ENCODE measurements at places on chromosomes 11 and 22.

DNA sequence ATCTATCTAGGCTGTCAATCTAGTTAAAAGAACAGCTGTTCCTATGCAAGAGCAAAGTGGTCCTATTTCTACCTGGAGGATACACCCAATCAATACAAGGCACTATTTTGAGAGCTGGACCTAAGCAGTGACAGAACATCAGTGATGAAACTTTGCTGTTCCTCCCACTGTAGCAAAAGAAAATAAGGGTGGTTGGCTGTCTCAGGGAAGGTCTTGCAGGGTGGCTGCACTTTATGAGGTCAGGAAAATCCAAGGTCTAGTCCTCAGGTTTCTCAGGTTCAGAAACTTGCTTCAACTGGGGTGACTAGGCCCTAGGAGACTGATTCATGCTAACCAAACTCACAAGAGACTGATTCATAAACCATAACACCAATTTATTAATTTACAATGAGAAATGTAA, 11.6 kb downstream of the CPSF7 start:
- H3K27me3 ChIP-seq: no peaks in the 10 kb centered on the region
- no peak overlapping the region for H3K27ac ChIP-seq
- peaks cover 24% of the 10 kb centered on the region for H3K36me3 ChIP-seq
- no peak for DNase-seq
- no peak overlapping the region for H3K4me3 ChIP-seq
- H3K4me1 ChIP-seq: peaks cover 18% of the 10 kb centered on the region

GRCh38 chr22:22244316-22245250, at the start of gene VPREB1:
Gene VPREB1, plus strand, starts transcription at chr22:22244786. Its CDS starts 28 bp downstream, at chr22:22244814.
- no peaks in the 10 kb centered on the region for H3K36me3 ChIP-seq
- no peaks in the 10 kb centered on the region for H3K4me1 ChIP-seq
- H3K4me3 ChIP-seq: no peak within 1 kb of the TSS
- DNase-seq: no peak
- H3K27ac ChIP-seq: no peak within 1 kb of the TSS

DNA sequence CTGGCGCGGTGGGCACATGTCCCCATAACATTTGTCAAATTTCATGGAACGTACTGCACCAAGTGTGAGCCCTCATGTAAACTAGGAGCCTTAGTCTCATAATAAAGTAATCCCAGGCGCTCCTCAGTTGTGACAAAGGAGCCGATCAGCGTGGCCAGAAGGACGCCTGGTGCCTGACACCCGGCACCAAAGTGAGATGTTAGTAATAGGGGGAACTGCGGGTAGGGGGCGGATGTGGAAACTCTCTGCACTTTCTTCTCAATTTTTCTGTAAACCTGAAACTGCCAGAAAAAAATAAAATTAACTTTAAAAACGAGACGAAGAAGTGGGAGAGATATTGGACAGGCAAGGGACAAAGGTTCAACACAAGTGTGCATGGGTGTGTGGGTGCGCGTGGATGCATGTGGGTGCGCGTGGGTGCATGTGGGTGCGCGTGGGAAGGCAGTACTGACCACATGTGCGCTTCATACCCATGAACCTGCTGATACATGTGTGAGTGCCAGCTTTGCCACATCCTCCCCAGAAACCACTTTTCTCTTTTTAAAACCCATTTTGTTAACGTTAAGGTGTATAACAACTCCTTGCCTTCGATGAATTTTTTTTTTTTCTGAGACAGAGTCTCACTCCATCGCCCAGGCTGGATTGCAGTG, 55.4 kb upstream of the LINC01488 start:
- no peaks in the 10 kb centered on the region for H3K27me3 ChIP-seq
- no peak for DNase-seq
- no peak overlapping the region for H3K4me3 ChIP-seq
- no peaks in the 10 kb centered on the region for H3K4me1 ChIP-seq

GRCh38 chr22:25900880-25901279, 158.9 kb downstream of the MYO18B start:
- no peak for DNase-seq
- no peaks in the 10 kb centered on the region for H3K36me3 ChIP-seq
- H3K27me3 ChIP-seq: no peaks in the 10 kb centered on the region
- no peaks in the 10 kb centered on the region for H3K4me1 ChIP-seq
- no peak overlapping the region for H3K4me3 ChIP-seq
- H3K27ac ChIP-seq: no peak overlapping the region

- H3K27ac ChIP-seq: no peak overlapping the region
- H3K4me1 ChIP-seq: peaks cover 21% of the 10 kb centered on the region
- no peaks in the 10 kb centered on the region for H3K27me3 ChIP-seq
- no peaks in the 10 kb centered on the region for H3K36me3 ChIP-seq
- no peak overlapping the region for H3K4me3 ChIP-seq
Measured at GRCh38 chr11:100004541-100004940, 682.5 kb upstream of the ARHGAP42 start.

DNA sequence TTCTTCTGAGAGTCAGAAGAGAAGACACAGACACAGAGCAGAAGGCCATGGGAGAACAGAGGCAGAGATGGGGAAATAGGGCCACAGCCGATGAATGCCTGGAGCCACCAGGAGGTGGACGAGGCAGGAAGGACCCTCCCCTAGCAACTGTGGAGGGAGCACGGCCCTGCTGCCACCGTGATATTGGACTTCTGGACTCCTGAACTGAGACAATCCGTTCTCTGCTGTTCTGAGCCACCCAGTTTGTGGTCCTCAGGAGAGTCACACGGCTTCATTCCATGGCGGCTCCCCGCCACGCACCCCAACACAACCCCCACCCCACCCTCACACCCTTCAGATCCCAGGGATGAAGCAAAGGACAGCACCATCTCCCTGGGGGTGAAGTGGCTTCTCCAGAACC, 338.1 kb downstream of the CTTN start:
- no peak overlapping the region for H3K4me3 ChIP-seq
- DNase-seq: no peak
- no peaks in the 10 kb centered on the region for H3K27me3 ChIP-seq
- H3K4me1 ChIP-seq: no peaks in the 10 kb centered on the region

GRCh38 chr11:124638500-124638899, 15.8 kb downstream of the TBRG1 start:
- DNase-seq: no peak
- no peaks in the 10 kb centered on the region for H3K27me3 ChIP-seq
- H3K4me1 ChIP-seq: no peaks in the 10 kb centered on the region
- peaks cover 8% of the 10 kb centered on the region for H3K36me3 ChIP-seq
- no peak overlapping the region for H3K4me3 ChIP-seq
- no peak overlapping the region for H3K27ac ChIP-seq

- H3K36me3 ChIP-seq: no peaks in the 10 kb centered on the region
- H3K27ac ChIP-seq: no peak overlapping the region
- H3K4me3 ChIP-seq: no peak overlapping the region
- DNase-seq: no peak
Measured at GRCh38 chr11:3907590-3907989, 52.1 kb downstream of the STIM1 start.

DNA sequence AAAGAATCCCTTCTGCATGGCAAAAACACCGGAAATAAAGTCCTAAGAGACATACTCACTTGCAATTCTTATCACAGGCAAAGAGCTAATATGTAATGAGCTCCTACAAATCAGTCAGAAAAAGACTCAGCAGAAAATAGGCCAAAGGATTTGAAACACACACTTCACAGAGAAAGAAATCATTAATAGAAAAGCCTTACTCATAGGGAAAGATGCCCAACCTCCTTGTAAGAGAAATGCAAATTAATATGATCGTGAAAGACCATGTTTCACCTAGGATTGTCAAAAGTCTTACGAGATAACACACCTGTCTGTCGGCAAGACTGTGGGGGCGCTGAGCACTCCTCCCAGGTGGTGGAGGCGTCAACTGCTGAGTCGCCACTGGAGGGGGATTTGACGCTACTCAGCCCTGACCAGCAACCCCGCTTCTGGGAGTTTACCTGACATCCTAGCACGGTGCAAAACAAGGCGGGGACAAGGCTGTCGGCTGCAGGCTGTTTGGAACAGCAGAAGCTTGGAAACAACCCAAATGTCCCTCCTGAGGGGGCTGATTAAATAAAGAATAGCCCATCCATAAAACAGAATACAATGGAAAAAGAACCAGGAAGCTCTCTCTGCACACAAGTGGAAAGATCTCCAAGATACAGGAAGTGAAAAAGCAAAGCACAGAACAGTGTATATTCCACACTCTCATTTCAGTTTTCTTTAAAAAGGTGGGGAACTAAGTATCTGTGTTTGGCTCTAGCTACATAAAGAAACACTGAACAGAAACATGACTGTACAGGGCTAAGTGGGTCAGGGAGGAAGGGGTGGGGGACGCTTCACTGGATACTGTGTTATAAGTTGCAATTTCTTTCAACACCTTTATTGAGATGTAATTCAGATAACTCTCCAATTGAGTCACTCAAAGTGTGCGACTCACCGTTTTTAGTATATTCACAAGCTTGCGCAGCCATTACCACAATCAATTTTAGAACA, 11.5 kb downstream of the CSNK1E start:
- DNase-seq: peak; percentile 38
- H3K27ac ChIP-seq: peak overlapping the region; percentile 49
- no peak overlapping the region for H3K4me3 ChIP-seq
- peaks cover 10% of the 10 kb centered on the region for H3K36me3 ChIP-seq
- no peaks in the 10 kb centered on the region for H3K27me3 ChIP-seq

DNA sequence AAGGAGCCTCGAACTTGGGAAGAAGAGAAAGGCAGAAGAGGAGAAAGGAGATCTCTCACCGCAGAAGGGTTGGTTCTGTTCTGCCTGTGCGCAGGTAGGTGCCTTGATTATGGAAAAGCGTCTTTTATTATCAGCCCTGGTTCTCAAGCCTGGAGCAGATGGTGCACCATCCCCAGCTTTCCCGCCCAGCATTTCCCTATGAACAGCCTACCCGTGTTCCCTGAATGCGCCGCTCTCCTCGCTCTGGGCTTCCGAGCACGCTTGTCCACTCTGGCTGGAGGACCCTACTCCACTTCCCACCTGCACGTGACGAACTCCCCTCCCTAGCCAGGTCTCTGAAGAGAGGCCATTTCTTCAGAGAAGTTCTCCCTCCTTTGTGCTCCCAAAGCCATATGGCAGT, 15.2 kb downstream of the IGSF9B start:
- H3K27ac ChIP-seq: no peak overlapping the region
- no peaks in the 10 kb centered on the region for H3K36me3 ChIP-seq
- no peak for DNase-seq
- H3K4me3 ChIP-seq: no peak overlapping the region

- peak; percentile 25 for DNase-seq
- peaks cover 25% of the 10 kb centered on the region for H3K4me1 ChIP-seq
- H3K4me3 ChIP-seq: no peak overlapping the region
- no peaks in the 10 kb centered on the region for H3K36me3 ChIP-seq
- H3K27me3 ChIP-seq: no peaks in the 10 kb centered on the region
- no peak overlapping the region for H3K27ac ChIP-seq
Measured at GRCh38 chr11:61007956-61008896, 36.7 kb downstream of the CD6 start.

- no peaks in the 10 kb centered on the region for H3K27me3 ChIP-seq
- peaks cover 15% of the 10 kb centered on the region for H3K4me1 ChIP-seq
- no peaks in the 10 kb centered on the region for H3K36me3 ChIP-seq
- H3K27ac ChIP-seq: peak overlapping the region; percentile 32
- DNase-seq: peak; percentile 90
Measured at GRCh38 chr11:108647701-108648527, 17.0 kb upstream of the DDX10 start.

GRCh38 chr22:24695561-24696511, 78.7 kb downstream of the PIWIL3 start:
- H3K27me3 ChIP-seq: no peaks in the 10 kb centered on the region
- H3K4me3 ChIP-seq: no peak overlapping the region
- no peak for DNase-seq
- H3K27ac ChIP-seq: no peak overlapping the region
- no peaks in the 10 kb centered on the region for H3K36me3 ChIP-seq

DNA sequence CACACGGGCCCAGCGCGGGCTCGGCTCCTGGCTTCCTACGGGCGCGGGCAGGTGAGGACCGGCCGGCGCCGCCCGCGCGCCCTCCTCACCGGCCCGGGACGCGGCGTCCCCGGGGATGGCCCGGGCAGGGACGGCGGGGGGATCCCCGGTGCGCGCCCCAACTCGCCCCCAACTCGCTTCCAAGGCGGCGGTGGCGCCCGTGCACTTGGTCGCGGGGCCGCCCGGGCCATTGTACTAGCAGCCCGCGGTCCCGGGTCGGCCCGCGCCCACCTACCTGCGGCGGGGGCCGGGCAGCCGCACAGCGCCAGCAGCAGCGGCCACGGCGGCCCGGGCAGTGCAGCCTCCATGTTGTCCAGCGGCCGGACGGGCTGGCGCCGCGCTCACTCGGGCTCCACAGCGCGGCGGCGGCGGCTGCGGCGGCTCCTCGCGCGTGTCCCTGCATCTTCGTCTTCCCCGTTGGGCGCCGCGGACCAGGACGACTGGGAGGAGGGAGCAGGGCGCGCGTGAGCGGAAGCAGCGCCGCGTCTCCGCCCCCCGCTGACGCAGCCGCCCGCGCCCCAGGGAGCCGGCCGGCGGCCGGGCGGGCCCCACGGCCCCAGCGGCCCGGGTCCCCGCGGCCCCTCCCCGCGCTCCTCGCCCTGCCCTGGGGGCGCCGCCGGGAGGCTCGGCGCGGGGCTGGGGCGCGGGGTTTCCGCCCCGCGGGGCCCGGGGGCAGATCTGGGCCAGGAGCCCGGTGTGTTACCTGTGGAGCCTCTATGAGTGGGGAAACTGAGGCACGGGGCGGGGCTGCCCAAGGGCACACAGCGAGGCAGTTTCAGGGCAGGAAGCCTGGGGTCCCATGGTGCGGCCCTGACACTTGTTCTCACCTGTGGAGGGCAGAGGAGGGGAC, 159.3 kb upstream of the GRK3 start:
- peak overlapping the region; percentile 89 for H3K27ac ChIP-seq
- H3K27me3 ChIP-seq: no peaks in the 10 kb centered on the region
- H3K4me3 ChIP-seq: peak overlapping the region; percentile 11
- H3K36me3 ChIP-seq: no peaks in the 10 kb centered on the region
- peak; percentile 78 for DNase-seq
- peaks cover 47% of the 10 kb centered on the region for H3K4me1 ChIP-seq

- no peak for DNase-seq
- peak overlapping the region; percentile 13 for H3K4me3 ChIP-seq
- H3K36me3 ChIP-seq: no peaks in the 10 kb centered on the region
- peaks cover 14% of the 10 kb centered on the region for H3K4me1 ChIP-seq
- H3K27me3 ChIP-seq: no peaks in the 10 kb centered on the region
Measured at GRCh38 chr22:38569181-38569971, 607 bp downstream of the DMC1 start.

- no peaks in the 10 kb centered on the region for H3K27me3 ChIP-seq
- no peak overlapping the region for H3K27ac ChIP-seq
- no peaks in the 10 kb centered on the region for H3K36me3 ChIP-seq
- H3K4me3 ChIP-seq: no peak overlapping the region
Measured at GRCh38 chr11:113474362-113475159, 637 bp downstream of the DRD2 start.

GRCh38 chr11:62806611-62807121, 1.4 kb upstream of the NXF1 start:
- no peaks in the 10 kb centered on the region for H3K27me3 ChIP-seq
- DNase-seq: peak; percentile 47
- peak overlapping the region; percentile 53 for H3K27ac ChIP-seq
- H3K4me3 ChIP-seq: no peak overlapping the region
- peaks cover 25% of the 10 kb centered on the region for H3K4me1 ChIP-seq

- H3K4me3 ChIP-seq: no peak overlapping the region
- no peaks in the 10 kb centered on the region for H3K27me3 ChIP-seq
- H3K27ac ChIP-seq: no peak overlapping the region
- H3K36me3 ChIP-seq: no peaks in the 10 kb centered on the region
- H3K4me1 ChIP-seq: peaks cover 8% of the 10 kb centered on the region
Measured at GRCh38 chr11:32888805-32889204, 3.8 kb upstream of the QSER1 start.

GRCh38 chr11:134202661-134203060, 21.1 kb downstream of the NCAPD3 start:
- no peak for DNase-seq
- no peak overlapping the region for H3K4me3 ChIP-seq
- no peak overlapping the region for H3K27ac ChIP-seq
- H3K4me1 ChIP-seq: no peaks in the 10 kb centered on the region
- no peaks in the 10 kb centered on the region for H3K27me3 ChIP-seq
- no peaks in the 10 kb centered on the region for H3K36me3 ChIP-seq

Data from body of pancreas (tissue), 4 donors.